NCI-H2107 (cell line): ENCODE measurements at places on chromosomes 3 and 15.

GRCh38 chr15:32651229-32651837, 9.8 kb downstream of the SCG5 start:
- DNase-seq: peak; percentile 6

DNA sequence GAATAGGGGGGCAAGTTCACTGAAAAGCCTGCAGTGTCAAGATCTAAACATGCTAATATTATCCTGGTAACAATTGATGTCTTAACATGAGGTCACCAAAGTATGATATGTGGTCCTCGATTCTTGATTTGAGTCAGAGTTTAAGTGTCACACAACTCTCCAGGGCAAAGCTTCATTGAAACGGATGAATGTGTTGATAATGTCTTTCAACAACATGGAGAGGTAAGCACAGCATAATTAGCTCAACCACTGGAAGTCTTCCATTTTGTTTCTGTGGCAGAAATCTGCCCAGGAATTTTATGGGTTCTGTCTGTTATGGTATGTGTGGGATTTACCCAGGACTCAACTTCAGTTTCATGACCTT, 591.5 kb downstream of the ZNF385D start:
- no peak for DNase-seq

GRCh38 chr15:29472901-29473445, 203.4 kb upstream of the NSMCE3 start:
- DNase-seq: no peak

- no peak for DNase-seq
Observed at GRCh38 chr3:111311709-111312235, 230.2 kb upstream of the CD96 start.

GRCh38 chr3:18423401-18424212, 1.5 kb downstream of the SATB1 start:
- no peak for DNase-seq

- DNase-seq: no peak
Observed at GRCh38 chr3:177742273-177742672, 545.0 kb upstream of the TBL1XR1 start.

GRCh38 chr3:108136561-108137459, 46.0 kb upstream of the CD47 start:
- DNase-seq: no peak

- no peak for DNase-seq
Observed at GRCh38 chr15:84749111-84749991, 959 bp downstream of the ZNF592 start.

- no peak for DNase-seq
Observed at GRCh38 chr3:172259111-172259541, 189.1 kb downstream of the GHSR start.

GRCh38 chr3:901953-902778, 190.7 kb upstream of the CNTN6 start:
- DNase-seq: no peak

DNA sequence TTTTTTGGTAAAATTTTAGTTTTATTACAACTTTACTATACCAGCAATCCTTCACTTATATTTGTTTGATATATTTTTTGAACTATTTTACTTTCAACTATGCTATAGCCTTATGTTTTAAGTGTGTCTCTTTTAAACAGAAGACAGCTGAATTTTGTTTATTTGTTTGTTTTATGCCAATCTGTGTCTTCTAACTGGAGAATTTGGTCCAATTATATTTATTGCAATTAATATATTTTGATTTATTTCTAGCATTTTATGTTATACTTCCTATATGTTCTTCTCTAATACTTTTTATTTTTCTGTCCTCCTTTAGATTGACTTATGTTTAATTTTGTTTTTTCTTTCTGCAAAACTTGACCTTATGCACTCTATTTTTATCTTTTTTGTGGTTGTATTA, 4.9 kb upstream of the MME start:
- no peak for DNase-seq

DNA sequence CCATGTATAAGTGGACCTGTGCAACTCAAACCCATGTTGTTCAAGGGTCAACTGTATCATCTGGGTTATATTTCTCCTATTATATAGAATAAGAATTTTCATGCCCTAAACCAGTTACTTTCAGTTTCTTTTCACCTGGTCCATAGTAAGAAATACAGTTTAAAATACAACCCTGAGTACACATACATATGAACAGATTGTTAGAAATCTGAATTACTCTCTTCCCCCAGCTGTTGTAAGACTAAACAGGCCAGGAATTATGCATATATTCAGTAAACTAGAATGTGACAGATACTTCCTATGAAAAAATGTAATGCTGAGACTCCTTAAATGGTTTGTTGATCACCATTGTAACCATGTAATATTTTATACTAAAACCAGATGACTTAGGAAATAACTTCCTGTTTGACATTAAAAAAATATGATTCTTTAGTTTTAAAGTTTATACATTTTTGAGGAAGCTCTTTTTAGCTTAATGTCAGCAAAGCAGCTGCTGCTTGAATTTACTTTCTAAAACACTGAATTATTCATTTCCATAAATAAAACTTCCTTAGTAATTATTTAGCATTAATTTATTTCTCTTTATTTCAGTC, 52.5 kb upstream of the ZCWPW2 start:
- no peak for DNase-seq

- DNase-seq: no peak
Observed at GRCh38 chr3:186109897-186110803, 1.3 kb upstream of the ETV5 start.

- no peak for DNase-seq
Observed at GRCh38 chr3:116678853-116679252, 30.7 kb upstream of the TUSC7 start.

DNA sequence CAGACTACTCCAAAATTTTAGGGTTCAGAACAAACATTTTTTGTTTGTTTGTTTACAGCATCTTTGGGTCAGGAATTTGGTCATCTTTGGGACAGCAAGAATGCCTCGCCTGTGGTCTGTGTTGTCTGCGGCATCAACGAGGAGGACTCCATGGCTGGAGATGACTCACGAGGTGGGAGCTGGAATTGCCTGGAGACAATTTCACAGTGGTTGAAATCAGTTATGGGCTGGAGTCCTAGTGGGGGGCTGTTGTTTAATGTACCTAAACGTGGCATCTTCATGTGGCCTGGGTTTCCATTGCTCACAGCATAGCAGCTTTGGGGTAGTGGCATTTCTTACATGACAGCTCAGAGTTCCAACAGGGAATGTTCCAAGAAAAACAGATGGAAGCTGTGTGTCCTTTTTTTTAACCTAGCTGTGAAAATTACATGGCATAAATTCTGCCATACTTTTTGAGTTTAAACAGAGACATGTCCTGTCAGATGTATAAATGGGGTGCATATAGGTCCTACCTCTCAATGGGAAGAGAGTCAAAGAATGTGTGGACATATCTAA, 507.3 kb upstream of the CBLB start:
- no peak for DNase-seq

GRCh38 chr15:31481142-31481541, 154.5 kb downstream of the KLF13 start:
- no peak for DNase-seq

- no peak for DNase-seq
Observed at GRCh38 chr3:70518356-70518755, 205.9 kb upstream of the MDFIC2 start.

GRCh38 chr3:133115176-133115575, 77.0 kb downstream of the TMEM108 start:
- DNase-seq: no peak
